ENCODE measurements at places on chromosomes 2 and 18.

DNA sequence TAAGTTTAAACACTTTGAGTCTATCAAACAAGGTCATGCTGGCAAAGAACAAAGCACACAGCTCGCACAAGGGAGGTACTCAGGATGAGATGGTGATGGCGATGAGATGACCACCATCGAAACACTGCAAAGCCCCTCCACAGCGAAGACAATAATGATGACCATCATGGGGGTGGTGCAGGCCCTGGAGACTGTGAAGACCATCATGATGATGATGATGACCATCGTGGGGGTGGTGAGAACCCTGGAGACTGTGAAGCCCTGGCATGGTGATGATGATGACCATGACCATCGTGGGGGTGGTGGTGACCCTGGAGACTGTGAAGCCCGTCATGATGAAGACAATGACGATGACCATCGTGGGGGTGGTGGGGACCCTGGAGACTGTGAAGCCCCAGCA, 81.6 kb upstream of the SALL3 start:
- no peak for DNase-seq

GRCh38 chr2:159078443-159078842, 110.0 kb downstream of the TANC1 start:
- no peak for DNase-seq

- no peak for DNase-seq
Observed at GRCh38 chr2:100539221-100539620, 23.6 kb upstream of the PDCL3 start.

- no peak for DNase-seq
Observed at GRCh38 chr18:67376372-67376771, 140.1 kb downstream of the DSEL start.

- DNase-seq, result no peak
Observed at GRCh38 chr18:64851726-64852125, 702.8 kb upstream of the LINC00305 start.

DNA sequence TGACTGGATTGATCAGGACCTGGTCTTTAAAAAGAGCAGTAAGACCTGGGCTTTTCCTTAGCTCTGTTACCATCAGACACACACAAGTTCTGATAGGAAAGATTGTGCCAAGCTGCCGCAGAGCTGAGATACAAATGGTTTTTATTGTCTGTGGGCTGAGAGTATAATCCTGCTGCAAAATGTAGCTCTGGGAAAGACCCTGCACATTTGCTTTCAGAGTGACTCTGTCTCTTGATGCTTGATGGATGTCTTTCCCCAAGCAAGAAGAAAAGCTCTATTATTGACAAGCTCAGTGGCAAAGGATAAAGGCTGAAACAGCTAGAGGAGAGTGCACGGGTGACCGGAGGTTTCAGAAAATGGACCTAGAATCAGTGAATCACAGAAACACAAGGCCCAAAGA, 95.3 kb upstream of the PARD3B start:
- DNase-seq, result no peak

GRCh38 chr2:122469147-122469546, 713.7 kb downstream of the TSN start:
- DNase-seq, result no peak

DNA sequence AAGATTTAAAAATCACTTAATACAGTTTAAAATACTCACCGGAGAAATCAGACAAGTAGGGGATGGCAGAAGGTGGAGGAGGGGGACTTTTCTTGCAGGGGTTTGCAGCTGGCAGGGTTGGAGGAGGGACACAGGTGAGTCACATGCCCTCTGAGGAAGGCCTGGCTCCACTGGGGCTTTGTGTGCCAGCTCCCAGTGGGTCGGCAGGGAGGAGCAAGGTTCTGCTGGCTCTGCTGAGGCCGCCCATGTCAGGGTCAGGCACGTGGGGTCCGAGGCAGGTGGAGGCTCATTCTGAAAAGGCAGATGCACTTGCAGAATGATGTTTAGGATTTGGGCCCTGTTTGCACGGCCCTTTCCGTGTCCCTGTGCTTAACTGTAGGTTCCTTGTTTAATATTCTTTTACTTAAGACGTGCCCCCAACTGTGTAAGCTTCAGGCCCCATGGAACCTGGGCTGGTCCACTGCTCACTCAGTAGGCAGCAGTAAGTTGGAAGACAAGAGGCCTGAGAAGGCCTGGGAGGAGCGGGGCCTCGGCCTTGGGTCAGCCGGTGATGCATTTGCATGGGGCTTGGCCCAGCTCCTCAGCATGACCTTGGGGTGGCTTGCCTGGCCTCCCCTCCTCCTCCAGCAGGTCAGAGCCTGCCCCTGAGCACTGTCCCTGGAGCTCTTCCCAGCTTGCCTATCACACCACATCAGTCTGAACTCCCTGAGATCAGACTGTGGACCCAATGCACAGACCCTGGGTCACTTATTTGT, 141.0 kb downstream of the GLI2 start:
- no peak for DNase-seq

- no peak for DNase-seq
Observed at GRCh38 chr2:191869178-191869577, 22.3 kb upstream of the CAVIN2 start.

- DNase-seq, result no peak
Observed at GRCh38 chr18:6994771-6995430, 122.7 kb downstream of the LAMA1 start.

DNA sequence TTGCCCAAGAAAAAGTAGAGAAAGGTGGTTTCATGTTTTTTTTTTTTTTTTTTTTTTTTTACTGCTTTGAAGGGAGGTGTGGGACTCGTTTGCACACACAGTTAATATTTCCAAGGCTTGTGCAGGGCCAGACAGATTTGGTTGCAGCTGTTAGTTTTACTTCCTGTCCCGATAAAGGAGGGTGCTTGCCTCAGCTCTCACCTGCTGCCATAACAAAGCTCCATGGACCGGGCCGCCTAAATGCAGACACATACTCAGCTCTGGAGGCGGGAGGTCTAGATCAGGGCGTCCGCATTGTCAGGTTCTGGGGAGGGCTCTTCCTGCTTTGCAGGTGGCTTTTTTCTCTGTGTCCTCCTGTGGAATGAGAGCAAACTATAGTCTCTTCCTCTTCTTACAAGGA, 69.9 kb downstream of the ODC1 start:
- DNase-seq, result no peak

GRCh38 chr2:119464981-119465380, 33.3 kb downstream of the TMEM37 start:
- no peak for DNase-seq

GRCh38 chr2:127024769-127025358, 82.1 kb downstream of the BIN1 start:
- no peak for DNase-seq

DNA sequence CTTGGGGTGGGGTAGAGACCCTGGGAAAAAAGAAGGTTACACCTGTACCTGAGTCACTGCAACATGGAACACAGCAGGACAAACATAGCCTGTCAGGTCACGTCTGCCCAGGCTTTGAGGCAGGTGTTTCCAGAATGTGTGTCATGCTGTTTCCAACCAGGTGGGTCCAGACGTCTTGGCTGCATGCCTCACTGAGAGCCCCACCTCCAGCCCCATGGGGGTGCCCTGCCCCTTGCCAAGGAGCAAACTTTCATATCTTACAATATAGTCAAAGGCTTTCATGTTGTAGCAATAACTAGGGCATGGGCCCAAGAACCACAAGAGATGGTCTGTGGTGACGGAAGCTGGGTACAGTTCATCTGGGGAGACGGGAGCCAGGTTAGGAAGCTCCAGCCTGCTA, 499.7 kb downstream of the BCL11A start:
- no peak for DNase-seq

- no peak for DNase-seq
Observed at GRCh38 chr2:6309415-6310255, 556.1 kb downstream of the CMPK2 start.

- DNase-seq, result no peak
Observed at GRCh38 chr2:223979730-223980396, 22.6 kb downstream of the MRPL44 start.

- no peak for DNase-seq
Observed at GRCh38 chr2:1598041-1598710, 146.1 kb downstream of the PXDN start.

GRCh38 chr2:166127217-166128155, at the start of gene SCN1A:
Gene SCN1A, minus strand, starts transcription at chr2:166128020. Its CDS starts 54,399 bp downstream, at chr2:166073621.
- DNase-seq, result no peak

- DNase-seq, result no peak
Observed at GRCh38 chr2:236753606-236754270, 184.1 kb downstream of the ACKR3 start.

- no peak for DNase-seq
Observed at GRCh38 chr2:233486778-233487552, 79.6 kb downstream of the USP40 start.

DNA sequence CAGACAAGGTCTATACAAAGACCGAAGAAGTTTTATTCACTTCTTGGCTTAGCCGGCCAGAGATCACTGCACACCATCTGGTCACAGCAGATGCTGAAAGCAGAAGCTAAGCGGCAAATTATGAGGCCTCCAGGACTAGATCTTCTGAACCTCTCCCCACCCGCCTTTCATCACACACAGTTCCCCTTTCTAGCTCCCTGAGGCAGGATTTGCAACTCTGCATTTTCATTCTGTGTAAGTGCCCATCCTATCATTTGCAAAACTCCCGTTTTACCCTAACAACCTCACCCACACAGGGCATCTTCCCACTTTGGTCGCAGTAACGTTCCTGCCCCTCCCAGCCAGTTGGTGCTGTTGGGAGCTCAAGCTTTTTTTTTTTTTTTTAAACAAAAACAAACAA, 3.1 kb upstream of the MOB1A start:
- DNase-seq, result no peak

GRCh38 chr2:70982971-70983370, 4.5 kb downstream of the ANKRD53 start:
- no peak for DNase-seq

- no peak for DNase-seq
Observed at GRCh38 chr2:197308585-197308984, 2.0 kb downstream of the ANKRD44 start.

DNA sequence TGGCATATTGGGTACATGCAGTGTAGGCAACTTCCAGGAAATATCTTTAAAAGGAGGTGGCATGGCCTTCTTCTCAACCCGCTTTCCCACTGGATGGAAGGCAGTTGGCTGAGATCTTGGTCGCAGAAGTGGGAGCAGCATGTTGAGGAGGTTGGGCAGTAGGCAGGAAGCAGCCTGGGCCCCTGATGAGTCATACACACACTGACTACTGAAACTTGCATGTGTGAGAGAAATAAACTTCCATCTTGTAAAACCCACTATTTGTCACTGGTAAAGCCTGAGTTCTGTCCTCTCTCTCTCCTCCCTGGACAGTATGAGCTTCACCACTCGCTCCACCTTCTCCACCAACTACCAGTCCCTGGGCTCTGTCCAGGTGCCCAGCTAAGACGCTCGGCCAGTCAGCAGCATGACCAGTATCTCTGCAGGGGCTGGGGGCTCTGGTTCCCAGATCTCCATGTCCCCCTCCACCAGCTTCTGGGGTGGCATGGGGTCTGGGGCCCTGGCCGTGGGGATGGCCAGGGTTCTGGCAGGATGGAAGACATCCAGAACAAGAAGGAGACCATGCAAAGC, 233.8 kb upstream of the SPRED2 start:
- no peak for DNase-seq

GRCh38 chr2:105076121-105076520, 38.3 kb downstream of the MRPS9 start:
- no peak for DNase-seq

- DNase-seq, result no peak
Observed at GRCh38 chr2:180524499-180524898, 455.9 kb upstream of the UBE2E3 start.

- DNase-seq, result no peak
Observed at GRCh38 chr18:78074400-78075020, 824.9 kb downstream of the GALR1 start.
